GM12878 (cell line): ENCODE measurements at places on chromosomes 2 and 18. TPM values are rescaled to one million over a fixed set of nuclear protein-coding genes. Genes with fewer than 3 reads are reported as not detected.

DNA sequence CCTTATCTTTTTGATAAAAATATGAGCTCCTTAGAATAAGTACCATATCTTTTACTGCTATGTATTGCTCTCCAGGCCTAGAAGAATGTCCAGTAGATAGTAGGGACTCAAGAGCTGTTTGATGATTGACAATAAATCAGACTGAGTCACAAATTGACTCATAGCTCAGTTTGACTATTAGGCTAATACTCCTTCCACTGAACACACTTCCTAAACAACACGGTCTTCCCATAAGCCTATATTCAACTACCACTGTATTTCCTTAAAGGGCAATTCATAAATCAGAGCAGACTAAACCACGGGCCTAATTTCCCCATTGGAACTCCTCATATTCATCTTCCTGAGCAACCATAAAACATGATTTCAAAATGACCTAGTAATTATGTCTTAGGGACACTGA is 258.5 kb downstream of the ALK start:
- no peaks in the 10 kb centered on the region; the same call in 1 of the 2 replicates for H3K27me3 ChIP-seq
- no peak overlapping the region for H3K27ac ChIP-seq
- H3K4me1 ChIP-seq, result no peaks in the 10 kb centered on the region
- no peak overlapping the region for H3K4me3 ChIP-seq
- no peaks in the 10 kb centered on the region for H3K36me3 ChIP-seq

Gene BBS5
- polyA plus RNA-seq, result 1.1 and 1.3 TPM in 2 replicates

DNA sequence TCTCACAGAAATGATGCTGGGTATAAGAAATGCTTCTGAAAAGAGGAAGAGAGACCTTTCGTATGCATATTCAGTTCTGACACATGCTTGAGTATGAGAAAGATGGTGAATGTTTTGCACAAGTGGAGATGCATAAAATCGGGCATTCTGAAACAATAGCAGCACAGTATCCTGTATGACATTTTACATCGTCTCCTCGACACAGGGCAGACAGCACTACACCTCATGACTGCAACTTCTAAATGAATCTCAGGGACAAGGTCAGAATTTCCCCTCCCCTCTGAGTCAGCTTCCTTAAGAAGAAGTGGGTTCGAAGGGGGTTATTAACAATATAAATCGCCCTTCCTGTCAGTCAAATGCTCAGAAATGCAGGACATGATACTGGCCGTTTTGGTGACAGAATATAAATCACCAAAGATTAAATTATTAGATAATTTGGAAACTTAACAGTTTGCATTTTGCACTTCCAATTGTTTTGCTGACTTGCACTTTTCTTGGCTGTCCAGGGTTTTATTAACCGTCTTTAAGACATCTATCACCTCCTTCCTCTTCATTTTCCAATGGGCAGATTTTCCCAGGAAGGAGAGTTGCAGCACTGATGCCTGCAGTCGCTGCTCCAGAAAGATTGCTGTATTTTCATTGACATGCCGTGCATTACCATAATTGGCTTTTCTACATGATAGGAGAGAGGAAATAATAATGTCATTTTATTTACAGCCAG is 57.2 kb downstream of the TSHZ1 start:
- H3K4me1 ChIP-seq, result peaks cover 11% of the 10 kb centered on the region
- DNase-seq, result peak; percentile 48
- no peaks in the 10 kb centered on the region for H3K36me3 ChIP-seq

- no peak overlapping the region for H3K4me3 ChIP-seq
- H3K27ac ChIP-seq, result no peak overlapping the region
- no peak for DNase-seq
- no peaks in the 10 kb centered on the region for H3K36me3 ChIP-seq
Measured at GRCh38 chr2:8675543-8675942, 6.3 kb upstream of the ID2 start.

Gene RUFY4
- polyA plus RNA-seq, result 0.32 TPM in 1 of 2 replicates, not detected in the other

Gene CXCR1
- not detected in 2 replicates for polyA plus RNA-seq

- DNase-seq, result no peak
- no peak overlapping the region for H3K4me3 ChIP-seq
- no peaks in the 10 kb centered on the region for H3K27me3 ChIP-seq
- no peak overlapping the region for H3K27ac ChIP-seq
Measured at GRCh38 chr2:33246432-33246831, 230.0 kb upstream of the RASGRP3 start.

Gene VSNL1
- polyA plus RNA-seq, result 0.10 and 0.30 TPM in 2 replicates

Gene BMP10
- polyA plus RNA-seq, result not detected in 2 replicates

DNA sequence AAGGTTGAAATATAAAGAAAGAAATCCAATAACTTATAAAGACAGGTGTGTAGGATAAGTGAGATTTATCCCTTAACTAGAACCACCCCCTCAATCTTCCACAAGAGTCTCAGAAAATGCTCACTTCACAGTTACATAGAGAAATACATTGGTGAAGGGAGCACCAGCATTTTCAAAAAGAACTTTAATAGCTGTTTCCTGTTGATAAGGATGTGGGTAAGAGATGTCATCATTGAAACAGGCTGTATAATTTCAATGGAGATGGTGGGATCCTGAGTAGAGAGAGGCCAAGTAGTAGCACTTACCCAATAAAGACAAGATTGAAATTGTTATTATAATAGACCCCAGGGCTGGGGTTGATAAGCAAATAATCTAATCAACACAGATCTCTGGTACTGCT is 162.2 kb upstream of the TACR1 start:
- DNase-seq, result no peak
- no peaks in the 10 kb centered on the region for H3K36me3 ChIP-seq
- no peaks in the 10 kb centered on the region for H3K4me1 ChIP-seq
- H3K27ac ChIP-seq, result no peak overlapping the region

GRCh38 chr2:204705243-204705932 is 160.1 kb downstream of the PARD3B start:
- no peak overlapping the region for H3K27ac ChIP-seq
- H3K27me3 ChIP-seq, result no peaks in the 10 kb centered on the region
- no peaks in the 10 kb centered on the region for H3K36me3 ChIP-seq
- H3K4me3 ChIP-seq, result no peak overlapping the region

DNA sequence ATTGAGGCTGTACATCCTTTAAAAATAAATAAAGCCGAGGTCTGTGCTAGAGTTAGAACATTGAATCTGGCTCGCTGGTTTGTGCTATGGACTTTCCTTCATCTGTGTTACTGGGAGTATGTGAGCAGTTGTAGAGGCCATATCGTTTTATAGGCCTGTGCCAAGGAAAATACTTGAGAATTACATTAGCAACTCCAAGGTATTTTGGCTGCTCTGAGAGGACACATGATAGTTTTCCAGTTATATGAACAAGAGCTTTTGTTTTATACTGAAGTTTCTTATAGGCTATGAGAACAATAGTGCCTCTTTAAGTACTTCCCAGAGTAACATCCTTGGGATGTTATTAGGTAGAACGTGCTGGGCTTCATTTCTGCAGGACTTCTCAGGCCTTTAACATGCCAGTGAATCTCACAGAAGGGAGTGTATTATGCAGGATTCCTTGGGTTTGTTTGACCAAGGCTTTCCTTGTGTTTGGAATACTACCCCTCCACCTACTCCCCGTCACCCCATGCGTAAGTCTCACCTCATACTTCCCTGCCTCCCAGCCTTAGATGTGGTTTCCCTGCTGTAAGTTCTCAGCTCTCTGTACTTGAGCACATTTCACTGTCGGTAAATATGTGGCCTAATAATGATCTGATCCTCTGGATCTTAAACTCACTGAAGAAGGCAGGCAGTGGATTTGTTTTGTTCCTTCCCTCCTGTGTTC is 21.0 kb downstream of the TCF7L1 start:
- no peaks in the 10 kb centered on the region for H3K36me3 ChIP-seq
- H3K27ac ChIP-seq, result no peak overlapping the region
- H3K4me1 ChIP-seq, result no peaks in the 10 kb centered on the region
- DNase-seq, result no peak
- no peak overlapping the region for H3K4me3 ChIP-seq

Gene ANKRD36B
- polyA plus RNA-seq, result 11.9 and 15.9 TPM in 2 replicates

DNA sequence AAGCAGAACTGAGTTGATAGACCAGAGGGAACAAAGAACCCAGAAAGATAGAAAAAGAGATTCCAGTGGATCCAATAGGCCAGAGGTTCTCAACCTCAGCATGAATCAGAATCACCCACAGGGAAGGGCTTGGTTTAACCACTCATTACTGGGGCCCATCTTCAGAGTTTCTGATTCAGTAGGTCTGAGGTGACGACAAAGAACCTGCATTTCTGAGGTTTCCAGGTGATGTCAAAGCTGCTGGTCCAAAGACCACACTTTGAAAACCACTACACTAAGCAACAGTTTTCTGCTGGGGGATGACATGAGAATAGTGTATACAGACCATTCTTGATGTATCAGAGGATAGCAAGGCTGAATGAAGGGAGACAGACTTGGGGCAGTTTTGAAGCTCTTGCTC is 296.9 kb upstream of the STON1 start:
- peaks cover 10% of the 10 kb centered on the region for H3K4me1 ChIP-seq

DNA sequence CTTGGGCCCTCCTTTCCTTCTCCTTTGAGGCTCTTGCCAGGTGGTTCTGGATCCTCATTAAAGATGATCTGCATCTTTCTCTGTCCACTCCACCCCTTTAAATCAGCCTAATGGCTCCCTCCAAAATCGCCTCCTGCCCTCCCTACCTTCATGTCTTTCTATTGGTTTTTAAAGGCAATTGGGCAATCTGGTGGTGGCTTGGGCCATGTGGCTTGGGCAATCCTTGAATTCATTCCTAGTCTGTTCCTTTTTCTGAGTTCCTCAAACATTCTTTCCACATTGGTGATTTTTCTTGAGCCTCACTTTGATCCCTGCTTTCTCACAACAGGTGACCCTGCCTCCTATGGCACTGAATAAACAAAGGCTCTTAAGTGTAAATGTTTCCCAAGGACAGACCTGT is 266.2 kb upstream of the REV1 start:
- no peak overlapping the region for H3K4me3 ChIP-seq
- H3K27me3 ChIP-seq, result no peaks in the 10 kb centered on the region
- no peak overlapping the region for H3K27ac ChIP-seq
- no peaks in the 10 kb centered on the region for H3K4me1 ChIP-seq

DNA sequence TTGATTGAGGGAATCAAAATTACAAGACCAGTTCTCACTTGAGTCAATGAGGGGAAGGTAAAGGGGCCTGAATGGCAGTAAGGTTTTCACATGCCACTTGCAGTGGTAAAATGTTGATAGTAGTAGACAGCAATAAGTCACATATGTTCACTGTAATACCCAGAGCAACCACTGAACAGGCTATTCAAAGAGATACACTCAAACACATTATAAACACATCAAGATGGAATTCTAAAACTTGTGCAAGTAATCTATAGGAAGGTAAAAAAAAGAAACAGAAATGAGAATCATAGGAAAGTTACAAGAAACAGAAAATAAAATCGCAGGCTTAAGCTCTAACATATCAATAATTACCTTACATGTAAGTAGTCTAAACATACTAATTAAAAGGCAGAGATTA is 86.6 kb upstream of the AFF3 start:
- DNase-seq, result no peak
- H3K4me1 ChIP-seq, result no peaks in the 10 kb centered on the region; the same call in 1 of the 2 replicates
- peaks cover 2% of the 10 kb centered on the region; the same call in 1 of the 2 replicates for H3K27me3 ChIP-seq

GRCh38 chr18:13376841-13377351 is 158.3 kb downstream of the LDLRAD4 start:
- no peak overlapping the region for H3K4me3 ChIP-seq
- H3K27ac ChIP-seq, result no peak overlapping the region
- peaks cover 36% of the 10 kb centered on the region for H3K4me1 ChIP-seq
- H3K36me3 ChIP-seq, result no peaks in the 10 kb centered on the region
- no peak for DNase-seq

DNA sequence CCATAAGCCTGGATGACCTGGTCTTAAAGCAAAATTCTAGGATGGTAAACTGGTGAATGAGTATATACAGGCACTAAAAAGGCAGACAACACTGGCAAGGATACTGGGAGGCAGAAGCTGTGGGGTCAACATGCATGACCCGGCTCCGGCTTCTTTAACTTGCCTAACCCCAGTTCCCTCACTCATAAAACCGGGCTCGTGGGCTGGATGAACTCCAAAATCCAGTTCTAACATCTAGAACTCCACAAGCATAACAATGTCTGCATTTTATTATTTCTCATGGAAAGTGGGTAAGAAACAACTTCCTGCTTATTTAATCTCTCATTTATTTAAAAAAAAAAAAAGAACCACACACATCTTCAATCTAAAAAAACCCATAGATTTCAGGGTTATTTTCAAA is 57.3 kb downstream of the FARSB start:
- peaks cover 21% of the 10 kb centered on the region for H3K36me3 ChIP-seq
- H3K27me3 ChIP-seq, result no peaks in the 10 kb centered on the region
- H3K4me1 ChIP-seq, result no peaks in the 10 kb centered on the region
- DNase-seq, result no peak
- H3K4me3 ChIP-seq, result no peak overlapping the region
- no peak overlapping the region for H3K27ac ChIP-seq

Gene UPP2
- polyA plus RNA-seq, result not detected in 2 replicates

GRCh38 chr2:39805936-39806608 is 27.0 kb upstream of the THUMPD2 start:
- H3K4me1 ChIP-seq, result no peaks in the 10 kb centered on the region
- H3K27ac ChIP-seq, result no peak overlapping the region
- no peaks in the 10 kb centered on the region for H3K36me3 ChIP-seq
- H3K27me3 ChIP-seq, result no peaks in the 10 kb centered on the region
- DNase-seq, result no peak

Gene FAM110C
- polyA plus RNA-seq, result not detected in 2 replicates

GRCh38 chr18:61541673-61542072 is 208.4 kb downstream of the CDH20 start:
- no peaks in the 10 kb centered on the region for H3K4me1 ChIP-seq
- peaks cover 1% of the 10 kb centered on the region for H3K27me3 ChIP-seq
- H3K4me3 ChIP-seq, result no peak overlapping the region
- no peaks in the 10 kb centered on the region for H3K36me3 ChIP-seq

Gene SAG
- polyA plus RNA-seq, result not detected in 2 replicates
